ENCODE measurements at places on chromosomes 3 and 15.

DNA sequence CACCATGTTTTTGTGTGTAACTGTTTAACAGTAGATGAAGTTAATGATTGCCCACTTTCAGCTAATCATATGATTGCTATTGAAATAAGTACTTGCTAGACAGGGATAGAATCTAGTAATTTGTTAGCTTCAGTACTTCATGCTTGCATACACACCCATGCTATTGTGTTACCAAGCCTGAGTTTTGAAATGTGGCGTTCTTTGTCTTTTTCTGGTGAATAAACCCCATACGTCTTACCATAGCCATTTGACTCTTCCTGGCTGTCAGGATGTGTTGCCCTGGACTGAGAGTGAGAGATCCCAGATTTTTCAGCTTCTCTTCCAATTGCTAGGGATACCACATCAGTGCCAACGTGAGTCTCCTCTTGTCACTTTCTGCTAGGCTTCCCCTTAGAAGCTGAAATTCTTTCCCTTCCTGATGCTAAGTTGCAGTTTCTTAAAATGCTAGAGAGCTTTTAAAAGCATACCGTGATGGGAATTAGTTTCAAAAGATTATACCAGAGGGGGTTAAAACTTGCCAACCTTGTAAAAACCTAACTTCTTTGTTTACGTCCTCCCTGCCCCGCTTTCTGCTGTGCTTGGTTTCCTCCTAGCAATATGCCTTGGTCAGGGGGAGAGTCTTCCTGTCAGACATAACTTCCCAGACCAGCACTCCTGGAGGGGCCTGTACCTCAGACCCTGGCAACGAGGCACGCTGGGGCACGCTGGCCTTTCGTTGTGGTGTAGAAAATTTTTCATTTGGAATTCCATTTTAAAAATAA, 62.9 kb upstream of the ULK4 start:
- DNase-seq = no peak

DNA sequence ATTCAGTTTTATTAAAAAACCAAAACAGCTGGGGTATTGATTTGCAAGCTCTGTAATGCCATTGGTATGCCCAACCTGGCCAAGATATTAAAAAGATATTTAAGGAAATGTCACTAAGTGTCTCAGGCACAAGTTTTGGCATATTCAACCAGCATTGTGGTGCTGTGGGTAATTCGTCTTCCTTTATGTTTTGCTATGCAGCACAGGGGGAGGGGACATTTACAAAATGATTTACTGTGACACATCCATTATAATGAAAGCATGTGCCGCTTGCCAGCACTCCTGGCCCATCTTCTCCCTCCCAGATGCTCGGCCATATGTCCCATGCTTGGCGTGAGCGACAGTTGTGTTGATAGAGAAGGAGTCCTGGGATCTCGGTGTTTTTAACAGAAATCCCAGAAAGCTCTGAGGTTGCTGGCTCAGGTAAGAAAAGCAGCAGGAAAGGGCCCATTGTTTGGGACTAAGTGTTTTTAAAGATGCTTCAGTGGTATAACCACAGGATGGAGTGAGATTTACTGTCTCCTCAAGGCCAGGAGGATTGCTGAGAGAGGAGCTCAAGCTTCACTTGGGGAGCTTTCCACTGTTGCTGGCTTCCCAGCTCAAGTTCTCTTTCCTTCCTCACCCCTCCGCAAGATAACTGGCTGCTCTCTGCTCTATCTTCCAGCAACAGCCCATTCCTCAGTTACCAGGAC, 158.2 kb upstream of the TSC22D2 start:
- no peak for DNase-seq

- no peak for DNase-seq
Measured at GRCh38 chr15:69472562-69472961, 19.9 kb downstream of the RPLP1 start.

GRCh38 chr15:47570881-47571640, 146.2 kb upstream of the SEMA6D start:
- no peak for DNase-seq

DNA sequence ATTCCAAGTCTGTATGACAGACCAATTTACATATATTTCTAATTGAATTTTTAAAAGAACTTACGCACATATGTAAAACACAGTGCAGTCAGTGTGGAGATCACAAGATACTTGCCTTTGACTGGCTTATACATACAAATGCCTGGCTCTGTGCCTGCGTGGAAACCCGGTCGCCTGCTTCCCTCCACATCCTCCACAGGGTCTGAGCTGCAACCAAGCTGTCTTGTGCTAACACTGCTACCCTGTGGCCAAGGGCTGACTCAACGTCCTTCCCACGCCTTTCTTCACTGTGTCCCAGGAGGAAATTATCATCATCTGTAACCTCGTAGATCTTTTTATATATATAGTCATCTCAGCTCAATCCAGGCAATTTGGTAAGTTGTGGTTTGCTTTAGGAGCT, 117.0 kb downstream of the WNT7A start:
- DNase-seq = no peak

DNA sequence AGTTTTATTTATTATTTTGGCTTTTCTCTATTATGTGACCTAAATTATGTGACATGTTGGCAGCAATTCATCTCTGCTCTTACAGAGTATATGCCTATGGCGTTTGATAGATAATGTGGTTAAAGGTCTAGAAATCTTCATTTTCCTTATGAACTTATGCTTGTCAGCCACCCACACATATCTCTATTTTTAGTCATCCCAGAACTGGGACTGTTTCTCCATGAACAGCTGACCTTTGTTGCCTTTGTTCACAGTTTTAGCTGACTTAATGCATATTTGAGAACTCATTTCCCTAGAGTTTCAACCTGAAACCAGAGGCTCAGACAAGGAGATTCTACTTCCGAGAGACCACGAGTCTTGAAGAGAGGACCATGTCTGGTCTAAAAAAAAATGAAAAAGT, 176.5 kb downstream of the RAP2B start:
- DNase-seq = no peak

DNA sequence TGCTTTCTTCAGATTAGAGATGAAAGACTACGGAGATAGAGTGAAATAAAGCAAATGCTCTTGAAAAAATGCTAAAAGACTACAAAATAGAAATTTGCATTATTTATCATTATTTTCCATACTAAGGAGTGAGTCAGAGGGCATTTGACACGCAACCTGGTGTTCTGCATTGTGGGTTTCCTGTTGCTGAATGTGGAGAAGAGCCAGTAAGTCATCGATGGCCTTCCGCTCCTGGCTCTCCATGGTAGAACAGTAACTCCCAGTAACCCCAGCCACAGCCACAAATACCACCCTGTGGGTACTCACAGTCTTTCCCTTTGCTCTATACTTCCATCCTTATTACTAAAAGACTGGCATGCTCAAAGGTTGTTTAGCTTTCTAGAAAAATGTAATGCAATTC, 61.5 kb downstream of the CGGBP1 start:
- peak; percentile 60 for DNase-seq

GRCh38 chr15:100627789-100628395, 25.5 kb downstream of the ASB7 start:
- peak; percentile 70 for DNase-seq

DNA sequence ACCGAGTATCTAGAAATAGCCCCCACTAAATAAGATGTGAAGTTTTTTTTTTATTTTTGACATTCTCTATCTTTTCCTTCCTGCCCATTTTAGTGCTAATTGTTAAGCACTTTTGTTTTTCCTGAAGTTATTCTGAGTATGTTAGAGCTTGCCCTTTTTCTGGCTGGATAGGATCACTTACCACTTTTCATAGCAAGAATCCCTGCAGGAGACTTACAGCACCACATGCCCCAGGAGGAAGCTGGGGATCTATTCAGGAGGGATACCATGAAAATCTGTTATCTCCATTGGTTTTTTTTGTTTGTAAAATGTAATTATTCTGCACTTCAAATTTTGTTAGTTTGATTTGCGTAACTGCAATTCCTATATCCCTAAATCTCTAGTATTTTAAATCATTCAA, 968.4 kb downstream of the ZPLD1 start:
- DNase-seq = no peak

GRCh38 chr3:197836244-197836643, 45.2 kb downstream of the LRCH3 start:
- no peak for DNase-seq

- DNase-seq = no peak
Measured at GRCh38 chr3:87822563-87822962, 236.2 kb downstream of the CGGBP1 start.

GRCh38 chr3:128706086-128706615, 19.8 kb upstream of the RAB7A start:
- DNase-seq = no peak

GRCh38 chr15:83396101-83396500, 51.0 kb upstream of the SH3GL3 start:
- DNase-seq = no peak

GRCh38 chr3:158085931-158086330, 20.3 kb downstream of the SHOX2 start:
- no peak for DNase-seq

GRCh38 chr3:172258624-172259023, 189.6 kb downstream of the GHSR start:
- DNase-seq = no peak

GRCh38 chr3:50260942-50261441, 8.0 kb upstream of the SEMA3B start:
- no peak for DNase-seq

DNA sequence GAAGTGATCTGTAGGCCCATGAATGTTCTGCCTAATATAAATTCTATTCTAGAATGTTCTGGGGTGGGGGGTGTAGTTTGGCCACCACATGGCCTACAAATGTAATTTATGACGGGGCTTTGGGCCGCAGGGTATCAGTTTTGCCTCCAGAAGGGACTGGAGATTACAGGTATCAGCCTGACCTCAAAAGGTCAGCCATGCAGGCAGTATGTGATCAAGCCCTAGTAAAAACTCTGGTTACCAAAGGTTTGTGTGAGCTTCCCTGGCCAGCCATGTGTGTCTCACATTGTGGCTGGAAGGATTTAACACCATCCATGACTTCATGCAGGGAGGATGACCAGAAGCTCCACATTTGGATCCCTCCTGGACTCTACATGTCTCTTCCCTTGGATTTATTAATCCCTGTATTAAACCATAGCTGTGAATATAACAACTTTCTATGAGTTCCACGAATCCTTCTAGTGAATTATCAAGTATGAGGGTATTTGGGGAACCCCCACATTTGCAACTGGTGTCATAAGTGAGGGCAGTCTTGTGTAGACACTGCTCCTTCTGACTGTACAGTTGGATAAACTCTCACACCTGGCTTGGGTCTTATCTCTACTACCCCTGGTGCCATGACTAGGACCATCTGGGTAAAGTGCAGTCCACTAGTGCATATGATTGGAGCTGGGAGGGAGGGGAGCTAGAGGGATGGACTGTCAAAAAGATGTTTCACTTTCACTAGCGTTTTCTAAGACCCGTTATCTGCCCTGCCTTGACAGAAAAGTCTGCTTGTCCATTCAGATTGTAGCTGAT, 50.0 kb upstream of the RFX7 start:
- DNase-seq = no peak

DNA sequence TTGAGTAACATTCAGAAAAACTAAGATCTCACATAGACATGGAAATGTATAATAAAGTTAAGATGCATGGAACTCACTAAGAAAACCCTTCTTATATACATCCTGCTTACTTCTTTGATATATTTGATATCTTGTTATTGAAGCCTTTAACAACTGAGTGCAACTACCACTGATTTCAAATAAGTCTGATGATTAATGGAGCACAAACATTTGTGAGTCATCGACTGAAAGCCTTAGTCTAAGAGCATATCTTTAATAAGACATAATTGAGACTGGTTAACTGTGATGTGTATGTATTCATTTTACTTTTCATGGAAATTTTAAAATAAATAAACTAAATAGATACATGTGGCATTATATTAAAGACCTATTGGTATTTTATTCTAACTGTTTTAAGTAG, 740.5 kb downstream of the EPHA3 start:
- DNase-seq = no peak

- DNase-seq = no peak
Measured at GRCh38 chr3:84692261-84692660, 266.5 kb upstream of the CADM2 start.

DNA sequence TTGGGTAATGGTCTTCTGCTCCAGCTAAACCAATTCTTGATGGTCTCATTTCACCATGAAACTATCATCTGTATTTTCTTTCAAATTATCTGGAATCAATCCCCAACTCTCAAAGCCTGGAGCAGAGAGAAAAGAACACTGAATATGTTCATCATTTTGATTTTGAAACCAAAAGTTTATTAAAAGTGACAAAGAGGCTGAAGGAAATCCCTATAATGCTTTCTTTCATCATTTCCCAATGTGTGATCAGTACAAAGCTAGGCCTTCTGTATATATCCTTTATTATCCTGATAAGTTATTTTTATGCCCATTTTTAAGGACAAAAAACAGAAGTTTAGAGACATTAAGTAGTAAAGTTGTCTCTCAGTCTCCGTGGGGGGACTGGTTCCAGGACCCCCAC, 50.1 kb upstream of the MBNL1 start:
- no peak for DNase-seq

DNA sequence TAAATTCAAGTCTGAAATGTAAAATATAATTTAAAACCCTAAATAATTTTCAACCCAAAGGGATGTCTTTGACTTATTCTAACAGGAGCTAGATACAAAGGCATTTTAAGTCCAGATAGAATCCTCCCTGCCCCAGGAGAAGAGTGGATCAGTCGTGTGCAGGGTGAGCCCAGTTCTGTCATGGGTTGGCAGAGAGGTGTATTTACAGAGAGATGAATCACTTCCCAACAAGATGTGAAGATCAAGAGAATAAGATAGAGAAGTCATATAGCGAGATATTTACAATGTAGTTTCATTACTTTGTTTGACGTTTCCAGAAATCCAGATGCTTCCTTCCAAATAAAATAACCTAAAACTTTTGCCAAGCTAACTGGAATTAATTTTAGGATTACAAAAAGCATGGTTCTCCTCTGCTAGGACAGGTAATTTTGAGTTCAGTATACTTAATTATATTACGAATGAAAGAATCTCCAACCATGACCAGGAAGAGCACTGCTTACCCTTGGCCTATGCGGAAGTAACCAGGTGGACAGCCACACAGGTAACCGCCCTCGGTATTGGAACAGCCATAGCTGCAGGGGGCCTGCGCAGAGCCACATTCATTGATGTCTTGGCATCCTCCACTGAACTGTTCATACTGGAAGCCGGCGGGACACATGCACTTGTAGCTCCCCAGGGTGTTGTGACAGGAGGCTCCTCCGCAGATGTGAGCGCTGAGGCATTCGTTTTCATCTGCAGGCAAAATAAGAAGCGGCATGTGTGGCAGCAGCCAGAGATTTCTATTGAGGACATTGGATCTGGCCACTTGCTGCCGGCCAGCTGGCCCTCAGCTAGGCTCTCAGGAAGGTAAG, 84.0 kb downstream of the DUT start:
- DNase-seq = no peak

DNA sequence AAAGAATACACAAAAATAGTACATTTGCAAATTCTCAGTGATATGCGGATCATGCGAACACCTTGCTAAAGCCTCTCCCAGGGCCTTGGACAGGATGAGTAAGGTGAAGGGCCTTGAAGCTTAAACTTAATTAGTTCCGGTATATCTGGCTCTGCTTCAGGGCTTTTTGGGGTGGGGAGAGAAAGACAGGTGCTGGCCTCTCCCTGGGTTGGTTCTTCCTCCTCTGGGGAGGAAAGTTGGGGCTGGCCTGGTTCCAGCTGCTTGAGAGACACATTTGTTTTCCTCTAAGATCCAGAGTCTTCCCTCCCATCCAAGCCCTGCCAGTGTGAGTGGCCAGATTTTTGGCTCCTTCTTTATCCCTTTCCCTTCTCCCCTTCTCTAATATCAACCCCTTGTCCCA, 64.7 kb upstream of the EPHB3 start:
- no peak for DNase-seq

- no peak for DNase-seq
Measured at GRCh38 chr15:41523097-41523496, 9.5 kb upstream of the LTK start.
